ENCODE measurements at places on chromosomes 5 and 9.

DNA sequence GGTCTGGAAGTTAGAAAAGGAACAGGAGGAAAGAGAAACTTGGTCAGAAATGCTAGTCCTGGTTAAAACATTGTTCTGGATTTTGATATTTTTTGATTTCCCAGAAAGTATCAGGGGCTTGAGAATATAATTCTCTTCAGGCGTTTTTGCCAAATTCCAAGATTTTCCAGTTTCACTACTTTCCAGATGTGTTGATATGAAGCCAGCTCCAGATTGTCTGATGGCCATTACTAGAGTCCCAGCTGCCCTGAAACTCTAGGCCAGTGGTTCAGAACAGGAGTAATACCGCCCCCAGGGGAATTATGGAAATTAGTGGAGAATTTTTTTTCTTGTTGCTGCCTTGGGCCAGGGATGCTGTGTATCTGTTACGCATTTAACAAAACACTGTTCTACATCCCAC is 88.6 kb downstream of the KCNN2 start:
- no peak for DNase-seq

DNA sequence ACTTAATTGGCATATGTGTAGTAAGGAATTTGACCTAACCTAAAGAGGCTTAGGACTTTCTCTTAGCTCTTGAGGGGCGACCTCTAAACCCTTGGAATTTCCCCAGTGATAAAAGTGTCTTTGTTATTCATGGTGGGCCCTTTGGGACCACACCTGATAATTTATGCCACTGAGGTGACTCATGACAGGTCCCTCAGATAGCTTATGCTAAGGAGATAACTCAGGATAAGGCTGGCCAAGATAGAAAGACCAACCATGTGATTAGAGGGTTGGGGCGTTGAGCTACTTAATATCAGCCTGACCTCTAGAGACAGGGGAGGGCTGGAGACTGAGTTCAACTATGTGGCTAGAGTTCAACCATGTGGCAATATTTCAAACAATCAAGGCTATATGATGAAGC is 218.1 kb downstream of the AP3B1 start:
- DNase-seq, result no peak

DNA sequence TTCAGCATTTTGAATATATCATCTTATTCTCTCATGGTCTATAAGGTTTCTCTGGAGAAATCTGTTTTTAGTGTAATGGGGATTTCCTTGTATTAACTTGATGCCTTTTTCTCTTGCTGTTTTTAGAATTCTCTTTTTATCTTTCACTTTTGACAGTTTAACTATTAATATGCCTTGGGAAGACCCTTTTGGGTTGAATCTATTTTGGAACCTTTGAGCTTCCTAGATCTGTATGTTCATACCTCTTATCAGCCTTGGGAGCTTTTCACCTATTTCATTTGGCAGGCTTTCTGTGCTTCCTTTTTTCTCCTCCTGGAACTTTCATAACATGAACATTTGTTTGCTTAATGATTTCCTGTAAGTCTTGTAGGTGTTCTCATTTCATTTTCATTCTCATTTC is 22.2 kb downstream of the RCL1 start:
- no peak for DNase-seq

DNA sequence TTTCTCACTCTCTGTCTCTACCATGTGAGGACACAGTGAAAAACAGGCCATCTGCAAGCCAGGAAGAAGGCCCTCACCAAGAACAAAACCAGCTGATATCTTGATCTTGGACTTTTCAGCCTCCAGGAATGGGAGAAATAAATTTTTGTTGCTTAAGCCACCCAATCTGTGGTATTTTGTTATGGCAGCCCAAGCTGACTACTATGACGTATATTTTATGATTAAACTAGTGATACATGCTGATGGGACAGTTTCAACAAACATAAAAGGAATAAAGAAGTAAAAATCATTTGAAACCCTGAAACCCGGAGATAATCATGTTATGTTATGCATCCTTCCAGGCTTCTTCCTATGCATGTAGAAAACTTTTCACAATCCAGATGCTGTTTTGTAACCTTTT is 71.5 kb upstream of the ERBIN start:
- DNase-seq, result peak; percentile 26

GRCh38 chr5:172052450-172053236 is 46.2 kb upstream of the FBXW11 start:
- peak; percentile 75 for DNase-seq

Measured in AG08395 (cell line).